Kidney glomerular epithelial cell (primary cell): ENCODE measurements at places on chromosomes 4 and X.

GRCh38 chr4:110681381-110681780, 58.5 kb upstream of the PITX2 start:
- DNase-seq: no peak

GRCh38 chrX:150421816-150422215, 58.7 kb downstream of the MAMLD1 start:
- no peak for DNase-seq

GRCh38 chr4:26899991-26900390, 39.4 kb downstream of the STIM2 start:
- DNase-seq: no peak

- peak; percentile 76 for DNase-seq
Measured at GRCh38 chr4:147736458-147736857, 4.6 kb downstream of the ARHGAP10 start.

DNA sequence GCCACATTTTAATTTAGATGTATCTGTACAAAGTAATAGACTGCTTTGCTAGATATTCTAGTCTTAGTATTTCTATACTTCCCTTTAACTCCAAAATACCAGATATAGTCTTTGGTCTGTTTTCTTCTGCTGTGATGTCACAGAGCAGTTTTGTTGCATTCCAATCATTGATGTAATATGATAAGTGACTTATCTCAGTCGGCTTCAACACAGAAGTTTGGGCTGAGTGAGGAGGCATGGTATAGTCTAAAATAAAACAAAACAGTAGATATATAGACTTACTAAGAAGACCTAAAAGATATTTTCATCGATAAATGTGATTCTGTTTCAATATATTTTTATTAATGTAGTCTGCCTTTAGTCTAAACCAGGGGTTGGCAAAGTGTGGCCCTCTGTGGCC, 169.9 kb downstream of the DCK start:
- no peak for DNase-seq

GRCh38 chrX:4844376-4844775, 1130.9 kb upstream of the PRKX start:
- no peak for DNase-seq

DNA sequence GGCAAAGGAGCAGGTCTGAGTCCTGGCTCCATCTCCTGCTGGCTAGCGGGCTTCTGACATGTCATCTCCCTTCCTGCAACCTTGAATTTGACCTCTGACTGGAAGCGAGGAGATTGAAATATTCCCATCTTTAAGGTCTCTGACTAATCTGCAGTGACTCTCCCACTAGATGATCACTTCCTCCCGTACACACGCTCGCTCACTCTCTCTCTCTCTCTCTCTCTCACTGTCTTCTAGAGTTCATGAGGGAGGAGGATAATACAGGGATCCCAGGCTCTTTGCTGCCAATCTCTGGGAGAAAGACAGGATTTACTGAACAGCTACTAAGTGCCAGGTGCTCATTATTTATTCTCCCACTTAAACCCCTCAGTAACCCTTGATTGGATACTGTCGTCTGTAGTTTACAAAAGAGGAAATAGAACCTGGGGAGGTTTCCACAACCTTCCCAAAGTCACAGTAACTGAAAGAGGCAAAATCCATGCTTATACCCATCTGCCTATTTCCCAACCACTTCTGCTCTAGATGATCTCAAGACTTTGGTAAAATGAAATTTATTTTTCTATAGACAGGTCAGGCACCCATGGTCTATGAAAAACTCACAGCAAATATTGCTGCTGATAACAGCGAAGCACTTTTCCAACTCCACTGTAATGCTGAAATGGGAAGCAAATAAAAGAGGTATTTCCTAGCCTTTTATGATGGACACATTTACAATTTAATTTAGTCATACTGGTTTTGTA, 193.5 kb upstream of the C1QTNF7 start:
- peak; percentile 8 for DNase-seq

DNA sequence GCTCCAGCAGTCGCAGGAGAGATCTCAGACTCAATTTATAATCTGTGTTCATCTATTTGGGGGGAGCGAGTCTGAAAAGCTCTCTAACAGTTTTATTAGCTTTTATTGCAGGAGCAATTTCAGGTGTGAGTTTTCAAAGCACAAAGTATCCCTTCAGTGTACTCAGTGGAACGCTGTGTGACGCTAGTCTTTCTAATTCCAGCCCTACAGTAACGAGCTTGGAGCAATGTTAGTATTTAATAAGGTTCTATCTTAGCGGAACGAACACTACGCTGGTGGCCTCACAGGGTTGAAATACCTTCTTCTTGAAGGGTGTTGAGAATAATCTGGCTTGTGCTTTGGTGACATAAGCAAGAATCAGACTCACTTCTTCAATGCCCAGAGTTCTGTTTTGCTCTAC, 8.4 kb downstream of the HS3ST1 start:
- no peak for DNase-seq

DNA sequence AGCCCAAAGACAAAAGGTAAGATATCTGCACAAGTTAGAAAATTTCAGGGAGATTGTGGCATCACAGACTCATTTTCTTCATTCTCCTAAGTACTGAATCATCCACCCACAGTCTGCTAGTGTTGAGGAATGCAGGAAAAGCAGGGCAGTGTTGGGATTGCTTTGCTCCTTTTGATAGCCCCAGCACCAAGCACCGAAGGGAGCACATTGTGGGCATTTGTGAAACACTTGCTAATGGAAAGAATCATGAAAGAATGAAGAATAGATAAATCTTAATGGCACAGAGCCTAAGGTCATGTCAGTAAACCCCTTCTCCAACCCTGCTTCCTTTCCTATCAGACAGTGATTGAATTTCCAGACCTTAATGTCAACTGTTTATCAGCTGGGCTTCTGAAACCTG, 103.1 kb upstream of the GPRIN3 start:
- DNase-seq: peak; percentile 94

DNA sequence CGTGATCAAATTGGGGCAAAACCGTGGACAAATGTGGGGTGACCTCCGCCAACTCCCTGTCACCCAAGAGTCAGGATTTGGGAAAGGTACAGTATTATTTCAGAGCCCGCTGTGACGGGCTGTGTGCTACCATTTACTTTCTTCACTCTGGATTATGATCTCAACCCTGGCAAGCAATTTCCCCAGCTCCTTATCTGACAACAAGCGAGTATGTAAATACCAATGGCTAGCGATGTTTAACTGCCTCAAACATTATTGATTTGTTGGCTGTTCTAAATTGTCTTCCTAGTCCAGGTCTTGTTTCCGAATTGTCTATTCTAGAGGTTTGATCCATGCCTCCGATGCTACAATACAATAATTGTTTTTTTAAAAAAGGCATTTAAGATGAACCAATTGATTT, 17.7 kb upstream of the PITX2 start:
- no peak for DNase-seq

- no peak for DNase-seq
Measured at GRCh38 chrX:14501327-14501726, 28.0 kb upstream of the GLRA2 start.

DNA sequence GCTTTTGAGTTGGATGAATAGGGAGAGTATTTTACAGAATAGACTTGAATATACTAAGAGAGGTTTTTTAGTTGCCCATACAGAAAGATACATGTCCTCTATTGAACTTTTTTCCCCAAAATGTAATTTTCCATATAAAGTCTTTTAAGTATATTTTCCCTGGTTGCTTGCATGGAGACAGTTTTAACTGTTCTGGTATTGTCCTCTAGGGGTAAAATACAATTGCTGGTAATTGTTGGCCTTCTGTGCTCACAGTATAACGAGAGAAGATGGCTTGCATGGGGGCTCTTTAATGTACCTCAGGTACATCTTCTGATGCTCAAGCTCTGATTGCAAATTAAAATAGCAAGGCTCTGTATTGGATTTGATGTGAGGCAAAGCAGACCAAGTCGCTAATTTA, 136.1 kb downstream of the ARX start:
- no peak for DNase-seq

GRCh38 chr4:26424838-26425237, 65.4 kb downstream of the CCKAR start:
- peak; percentile 0 for DNase-seq

GRCh38 chr4:142377342-142378091, 468.6 kb downstream of the INPP4B start:
- DNase-seq: no peak

DNA sequence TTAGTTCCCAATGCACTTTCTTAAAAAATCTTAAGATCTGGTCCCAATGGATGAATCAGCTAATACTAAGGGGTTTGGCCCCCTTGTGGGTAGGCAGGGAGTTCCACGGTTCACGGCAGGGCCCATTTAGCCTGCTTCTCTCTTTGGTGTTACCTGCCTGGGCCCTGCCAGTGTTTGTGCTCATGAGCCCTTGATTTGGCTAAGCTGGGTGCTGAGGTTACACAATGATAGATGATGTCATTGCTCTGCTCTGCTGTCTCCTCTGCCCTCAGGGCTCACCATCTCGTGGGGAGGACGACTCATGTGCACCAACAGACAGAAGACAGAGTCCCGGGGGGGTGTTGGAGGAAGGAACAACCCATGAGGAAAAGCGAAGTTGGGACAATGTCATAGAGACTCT, 24.4 kb downstream of the RTL5 start:
- DNase-seq: no peak

GRCh38 chr4:36304138-36304681, 22.8 kb downstream of the DTHD1 start:
- DNase-seq: no peak

- DNase-seq: no peak
Measured at GRCh38 chrX:118948270-118948669, 26.1 kb upstream of the LONRF3 start.

DNA sequence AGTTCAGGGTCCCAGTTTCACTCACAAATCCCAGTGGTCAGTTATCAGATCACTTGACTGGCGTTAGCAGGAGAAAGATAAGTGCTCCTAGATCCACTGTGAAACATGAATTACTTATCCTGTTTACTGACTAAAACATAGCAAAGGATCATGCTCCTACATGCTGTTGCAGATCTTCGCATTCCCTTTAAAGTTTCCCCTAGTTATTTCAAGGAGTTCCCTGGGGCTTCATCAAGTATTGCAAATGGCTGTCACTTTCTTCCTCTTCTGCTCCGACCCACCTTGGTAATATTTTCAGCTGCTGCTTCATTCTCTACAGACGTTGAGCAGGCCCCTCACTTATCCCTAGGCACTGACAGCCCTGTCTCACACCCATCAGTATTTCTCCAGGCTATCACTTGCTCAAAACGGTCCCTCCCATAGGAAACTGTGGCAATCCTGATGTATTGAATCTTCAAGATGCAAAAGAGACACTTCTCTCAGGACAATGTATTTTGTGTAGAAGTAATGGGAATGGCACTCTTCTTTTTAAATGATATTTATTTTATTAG, 466.0 kb downstream of the INPP4B start:
- no peak for DNase-seq

GRCh38 chr4:8666581-8666980, 74.0 kb downstream of the CPZ start:
- no peak for DNase-seq

GRCh38 chr4:162323919-162324318, 160.1 kb upstream of the FSTL5 start:
- no peak for DNase-seq

DNA sequence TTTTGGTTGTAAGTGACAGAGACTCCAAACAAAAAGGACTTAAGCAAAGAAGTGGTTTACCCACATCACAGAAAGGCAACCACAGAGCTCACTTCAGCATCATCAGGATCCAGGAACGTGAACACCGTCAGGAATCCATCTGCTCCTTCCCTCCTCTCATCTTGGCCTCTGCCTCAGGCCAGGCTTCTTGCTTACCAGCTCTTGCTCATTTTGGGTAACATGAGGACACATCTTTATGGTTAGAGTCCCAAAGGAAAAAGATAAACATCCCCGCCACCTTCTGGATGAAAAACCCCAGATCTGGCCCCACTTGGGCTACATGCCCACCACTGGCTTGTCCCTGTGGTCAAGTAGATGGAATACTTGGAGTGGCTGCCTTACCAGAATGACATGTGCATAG, 176.8 kb upstream of the RPL34 start:
- DNase-seq: no peak

DNA sequence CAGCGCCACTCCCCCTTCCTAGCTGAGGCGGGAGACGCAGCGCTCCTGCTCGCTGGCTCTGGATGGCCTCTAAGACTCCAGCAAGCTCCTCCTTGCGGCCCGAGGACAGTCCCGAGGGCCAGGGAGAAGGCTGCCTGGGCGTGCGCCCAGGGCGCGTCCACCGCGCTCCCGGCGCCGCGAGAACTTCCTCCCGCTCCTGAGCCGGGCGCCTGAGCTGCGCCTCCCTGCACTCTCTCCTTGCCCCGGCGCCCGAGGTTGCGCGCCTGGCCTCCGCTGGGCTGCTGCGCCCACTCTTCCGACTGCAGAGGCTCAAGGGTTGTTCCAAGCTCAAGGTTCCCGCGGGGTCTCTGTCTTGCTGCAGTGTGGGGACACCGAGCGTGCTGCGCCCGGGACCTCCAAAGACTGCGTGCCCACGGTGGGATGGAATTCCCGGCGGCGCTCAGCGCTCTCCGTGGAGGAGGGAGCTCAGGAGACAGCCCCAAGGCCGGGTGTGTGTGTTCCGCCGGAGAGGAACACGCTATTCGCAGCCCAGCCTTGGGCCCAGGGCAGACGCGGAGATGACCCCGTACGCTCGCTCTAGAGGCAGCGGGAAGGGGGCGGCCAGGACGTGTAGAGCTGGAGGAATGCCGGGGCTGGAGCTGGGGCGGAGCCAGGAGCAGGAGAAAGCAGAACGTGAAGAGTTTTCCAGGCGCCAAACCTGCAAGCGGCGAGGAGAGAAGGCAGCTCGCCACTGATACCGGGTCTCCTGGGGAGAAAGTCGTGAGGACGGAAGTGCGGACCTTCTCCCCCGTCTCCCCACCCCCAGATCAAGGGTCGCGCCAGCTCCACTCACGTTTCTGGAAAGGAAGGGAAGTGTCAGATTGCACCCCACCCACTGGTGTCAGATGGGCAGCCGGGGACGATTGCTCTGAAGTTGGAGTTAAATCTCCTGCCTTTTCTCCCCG, at the start of gene ARHGAP6:
ARHGAP6 (minus strand) TSS at position 753 of the 944 bp plus-strand sequence. CDS start 1,092 bp downstream, outside the sequence.
- peak; percentile 21 for DNase-seq

GRCh38 chrX:5644776-5645175, 583.9 kb downstream of the NLGN4X start:
- no peak for DNase-seq
